ENCODE measurements at places on chromosomes 12 and 14.
A peak's percentile ranks its signal among the peaks of the same experiment; 100 is the strongest.

DNA sequence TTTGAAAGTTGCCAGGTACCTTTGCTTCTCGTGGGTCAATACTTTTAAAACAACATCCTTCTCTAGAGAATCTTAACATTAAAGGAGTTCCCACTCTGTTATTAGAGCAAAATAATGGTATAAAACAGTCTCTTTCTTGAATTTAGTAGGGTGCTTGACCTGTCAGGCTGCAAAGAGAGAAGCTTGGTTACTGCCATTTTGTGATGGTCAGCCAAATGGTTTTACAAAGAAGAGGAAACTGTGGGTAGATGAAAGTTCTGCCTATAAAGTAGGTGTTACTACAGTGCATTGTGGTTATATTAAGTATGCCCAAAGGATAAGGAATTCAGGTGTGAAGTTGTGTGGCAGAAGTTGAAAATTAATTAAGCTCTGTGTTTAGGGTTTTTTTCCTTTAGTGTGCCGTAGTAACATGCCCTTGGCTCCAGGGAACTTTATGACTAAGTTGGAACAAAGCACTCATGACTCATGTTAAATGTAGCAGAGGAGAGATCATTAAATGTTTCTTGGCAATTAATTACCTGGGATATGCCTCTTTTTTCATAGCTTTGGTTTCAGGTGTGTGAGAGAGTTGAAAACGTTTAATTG lies 354.0 kb upstream of the KITLG start:
- no peaks in the 10 kb centered on the region for H3K4me1 ChIP-seq
- DNase-seq: no peak
- no peaks in the 10 kb centered on the region for H3K36me3 ChIP-seq
- no peak overlapping the region for H3K27ac ChIP-seq
- no peaks in the 10 kb centered on the region for H3K27me3 ChIP-seq

DNA sequence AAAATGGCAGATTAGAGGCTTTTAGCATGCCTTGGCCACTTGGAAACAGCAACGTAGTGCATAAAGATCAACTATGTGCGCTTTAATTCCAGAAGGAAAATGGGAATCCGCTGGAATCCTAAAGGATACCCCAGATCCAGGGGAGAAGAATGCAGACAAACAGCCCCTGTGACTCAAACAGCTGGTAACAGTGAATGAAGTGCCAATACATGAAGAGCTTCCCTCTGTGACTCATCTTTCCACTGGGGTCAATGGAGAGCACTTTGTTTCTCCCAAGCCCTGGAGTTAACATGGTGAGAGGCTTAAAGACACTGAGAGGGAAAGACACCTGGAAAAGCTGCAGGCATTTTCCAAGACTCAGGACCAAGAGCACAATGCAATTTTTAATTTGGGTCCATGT lies 263.1 kb downstream of the CEP128 start:
- H3K27ac ChIP-seq: no peak overlapping the region
- no peaks in the 10 kb centered on the region for H3K4me1 ChIP-seq
- no peak overlapping the region for H3K4me3 ChIP-seq
- no peaks in the 10 kb centered on the region for H3K36me3 ChIP-seq
- no peaks in the 10 kb centered on the region for H3K27me3 ChIP-seq

- no peak for DNase-seq
- peak overlapping the region; percentile 52 for H3K27ac ChIP-seq
- H3K36me3 ChIP-seq: no peaks in the 10 kb centered on the region
- H3K4me3 ChIP-seq: peak overlapping the region; percentile 91
Measured at GRCh38 chr12:96400631-96401075, 414 bp upstream of the CDK17 start.

- no peaks in the 10 kb centered on the region for H3K27me3 ChIP-seq
- no peaks in the 10 kb centered on the region for H3K4me1 ChIP-seq
- no peak overlapping the region for H3K4me3 ChIP-seq
- no peak for DNase-seq
Measured at GRCh38 chr14:96165493-96166436, 38.9 kb upstream of the BDKRB2 start.

- no peaks in the 10 kb centered on the region for H3K36me3 ChIP-seq
- peak overlapping the region; percentile 20 for H3K4me3 ChIP-seq
- H3K4me1 ChIP-seq: peaks cover 12% of the 10 kb centered on the region
- H3K27ac ChIP-seq: no peak overlapping the region
- DNase-seq: no peak
Measured at GRCh38 chr12:121789233-121789781, 4.2 kb downstream of the RHOF start.

GRCh38 chr14:74278080-74278479 lies 24.7 kb downstream of the ABCD4 start:
- no peaks in the 10 kb centered on the region for H3K4me1 ChIP-seq
- DNase-seq: no peak
- peaks cover 6% of the 10 kb centered on the region for H3K36me3 ChIP-seq
- H3K27ac ChIP-seq: no peak overlapping the region

DNA sequence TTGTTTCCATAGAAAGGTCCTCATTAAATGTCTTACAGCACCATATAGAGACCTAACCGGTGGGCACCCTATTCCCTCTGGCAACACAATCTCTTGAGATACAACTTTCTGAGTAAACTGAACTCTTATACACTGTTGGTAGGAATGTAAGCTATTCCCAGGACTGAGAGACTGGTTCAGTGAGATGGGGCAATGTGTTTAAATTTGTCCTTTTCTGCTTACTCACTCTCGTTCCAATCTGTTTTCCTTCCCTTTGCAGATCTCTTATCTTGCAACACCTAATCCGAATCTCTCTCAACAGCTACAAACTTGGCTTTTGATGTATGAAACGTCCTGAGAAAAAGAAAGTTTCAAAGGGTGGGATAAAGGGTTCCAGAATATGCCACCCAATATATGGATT lies 26.1 kb upstream of the ETV6 start:
- no peak overlapping the region for H3K4me3 ChIP-seq
- H3K36me3 ChIP-seq: no peaks in the 10 kb centered on the region
- H3K27me3 ChIP-seq: no peaks in the 10 kb centered on the region
- peaks cover 5% of the 10 kb centered on the region for H3K4me1 ChIP-seq
- DNase-seq: no peak
- H3K27ac ChIP-seq: no peak overlapping the region

DNA sequence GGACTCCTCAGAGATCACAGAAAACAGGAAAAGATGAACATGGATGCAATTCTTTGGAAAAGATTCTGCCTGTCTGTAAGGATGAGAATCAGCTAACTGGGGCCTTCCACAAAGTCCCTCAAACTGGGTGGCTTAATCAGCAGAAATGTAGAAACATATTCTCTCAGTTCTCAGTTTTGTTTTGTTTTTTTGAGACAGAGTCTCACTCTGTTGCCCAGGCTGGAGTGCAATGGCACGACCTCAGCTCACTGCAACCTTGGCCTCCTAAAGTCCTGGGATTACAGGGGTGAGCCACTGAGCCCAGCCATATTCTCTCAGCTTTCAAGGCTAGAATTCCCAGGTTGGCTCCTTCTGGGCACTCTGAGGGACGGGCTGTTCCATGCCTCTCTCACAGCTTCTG lies 38.2 kb upstream of the CLIP1 start:
- DNase-seq: no peak
- H3K27ac ChIP-seq: no peak overlapping the region
- H3K4me1 ChIP-seq: peaks cover 4% of the 10 kb centered on the region

DNA sequence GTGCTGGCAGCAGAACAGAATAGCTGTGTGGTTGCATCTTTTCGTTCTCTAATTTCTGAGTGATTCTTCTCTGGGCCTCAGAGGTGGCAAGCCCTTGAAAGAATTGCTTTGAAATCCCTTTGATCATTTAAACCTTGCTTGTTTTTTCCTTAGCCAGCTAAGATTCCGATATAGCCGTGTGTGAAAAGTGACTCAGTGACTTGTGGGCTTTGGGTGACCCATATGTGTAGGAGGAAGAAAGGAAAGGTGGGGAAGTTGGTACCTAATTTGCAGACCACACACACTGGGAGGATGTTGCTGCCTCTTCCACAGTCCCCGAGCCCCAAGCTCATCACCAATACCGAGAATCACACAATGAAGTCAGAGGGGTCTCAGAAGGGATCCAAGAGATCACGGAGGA lies 18.8 kb downstream of the SLC24A4 start:
- no peak for DNase-seq
- no peak overlapping the region for H3K4me3 ChIP-seq
- no peaks in the 10 kb centered on the region for H3K4me1 ChIP-seq

DNA sequence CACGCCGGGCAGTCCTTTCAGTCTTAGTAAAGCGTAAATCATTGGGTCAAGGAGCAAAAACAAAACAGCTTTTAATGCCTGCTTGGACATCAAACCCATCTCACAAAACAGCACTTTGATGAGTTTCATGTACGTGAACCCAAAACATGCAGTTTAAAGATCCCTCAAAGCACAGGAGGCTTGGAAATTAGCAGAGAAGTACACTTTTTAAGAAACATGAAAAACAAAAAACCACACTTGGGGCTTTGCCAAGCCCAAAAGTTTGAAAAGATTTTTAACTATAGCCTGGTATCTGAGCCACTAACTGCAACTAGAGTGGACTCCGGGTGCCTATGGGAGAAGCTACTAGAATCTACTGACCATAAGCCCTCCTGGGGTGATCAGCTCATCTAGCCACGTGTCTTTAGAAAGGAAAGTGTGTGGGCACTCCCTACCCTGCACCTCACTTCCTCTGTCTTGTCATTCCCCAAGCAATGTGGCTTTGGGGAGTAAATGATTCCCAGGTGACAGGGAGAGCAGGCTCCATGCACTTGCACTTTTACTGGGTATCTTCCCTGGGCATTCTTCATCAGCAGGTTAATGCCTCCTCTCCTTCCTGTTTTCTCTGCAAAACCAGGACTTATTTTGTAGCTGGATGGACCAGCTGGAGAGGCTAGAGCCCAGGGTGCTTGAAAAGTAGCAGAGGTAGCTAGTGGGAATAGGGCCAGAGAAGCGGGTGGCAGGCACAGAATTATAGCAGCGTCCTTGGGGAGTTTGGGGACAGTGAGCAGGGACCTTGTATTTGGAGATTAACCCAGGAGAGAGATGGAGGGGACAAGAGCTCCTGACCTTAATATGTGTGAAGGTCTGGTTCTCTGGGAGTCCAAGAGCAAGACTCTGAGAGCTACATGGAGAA lies 339.3 kb downstream of the BCL11B start:
- H3K27ac ChIP-seq: no peak overlapping the region
- H3K27me3 ChIP-seq: no peaks in the 10 kb centered on the region
- H3K36me3 ChIP-seq: no peaks in the 10 kb centered on the region
- no peaks in the 10 kb centered on the region for H3K4me1 ChIP-seq
- DNase-seq: no peak
- H3K4me3 ChIP-seq: no peak overlapping the region

- DNase-seq: no peak
- no peak overlapping the region for H3K27ac ChIP-seq
- H3K36me3 ChIP-seq: no peaks in the 10 kb centered on the region
- H3K4me3 ChIP-seq: peak overlapping the region; percentile 79
Measured at GRCh38 chr14:26204366-26204727, 393.5 kb downstream of the NOVA1 start.

DNA sequence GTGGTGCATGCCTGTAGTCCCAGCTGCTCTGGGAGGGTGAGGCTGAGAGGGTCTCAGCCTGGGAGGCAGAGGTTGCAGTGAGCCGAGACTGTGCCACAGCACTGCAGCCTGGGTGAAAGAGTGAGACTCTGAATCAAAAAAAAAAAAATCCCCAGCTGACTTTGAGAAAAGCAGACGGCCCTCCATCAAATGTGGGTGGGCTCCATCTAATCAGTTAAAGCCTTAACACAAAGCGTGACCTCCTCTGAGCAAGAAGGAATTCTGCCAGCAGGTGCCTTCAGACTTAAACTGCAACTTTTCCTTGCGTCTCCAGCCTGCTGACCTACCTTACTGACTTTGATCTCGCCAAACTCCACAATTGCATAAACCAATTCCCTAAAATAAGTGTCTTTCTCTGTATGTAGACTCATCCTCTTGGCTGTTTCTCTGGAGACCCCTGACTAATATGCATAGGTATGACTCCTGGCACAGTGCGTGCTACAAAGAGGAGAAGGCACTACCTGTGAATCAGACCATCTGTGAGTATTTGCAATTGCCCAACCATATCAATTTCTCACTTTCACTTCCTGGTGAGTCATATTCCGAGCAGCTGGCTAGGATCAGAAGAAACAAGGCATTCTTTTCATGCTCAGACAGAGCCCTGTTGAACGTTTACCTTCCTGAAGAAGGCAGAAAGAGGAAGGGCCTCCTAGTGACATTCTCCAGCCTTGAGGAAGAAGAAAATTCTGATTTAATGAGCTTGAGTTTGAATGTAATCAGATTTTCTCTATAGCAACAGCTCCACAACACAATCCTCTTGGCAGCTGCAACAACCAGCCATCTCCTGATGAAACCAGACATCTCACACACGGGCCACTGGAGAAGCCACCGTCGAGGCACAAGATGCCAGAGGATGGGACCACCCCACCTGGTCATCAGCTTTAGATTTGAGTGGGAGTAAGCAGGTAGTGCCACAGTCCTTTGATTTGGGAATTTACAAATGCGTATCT lies 54.3 kb downstream of the CLMN start:
- no peak overlapping the region for H3K27ac ChIP-seq
- no peaks in the 10 kb centered on the region for H3K4me1 ChIP-seq
- no peak overlapping the region for H3K4me3 ChIP-seq
- peak; percentile 16 for DNase-seq

DNA sequence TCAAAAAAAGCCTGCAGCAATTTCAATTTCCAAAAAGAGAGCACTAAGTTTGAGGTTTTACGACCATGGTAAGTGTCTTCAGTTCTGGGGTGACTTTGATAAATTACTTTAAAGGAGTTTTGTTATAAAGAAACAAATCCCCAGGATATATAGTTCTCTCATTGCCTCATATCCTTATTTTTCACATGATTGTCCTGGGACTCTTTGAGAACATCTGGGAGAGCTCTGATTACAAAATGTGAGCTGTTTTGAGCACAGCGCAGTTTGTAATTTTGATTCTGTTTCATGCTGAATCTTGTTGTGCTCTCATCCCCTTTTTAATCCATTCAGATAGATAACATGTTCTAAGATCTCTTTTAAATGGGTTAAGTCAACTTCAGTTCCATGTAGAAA lies 67.7 kb upstream of the DCN start:
- no peak overlapping the region for H3K27ac ChIP-seq
- DNase-seq: no peak
- no peaks in the 10 kb centered on the region for H3K36me3 ChIP-seq
- no peaks in the 10 kb centered on the region for H3K27me3 ChIP-seq
- no peaks in the 10 kb centered on the region for H3K4me1 ChIP-seq

DNA sequence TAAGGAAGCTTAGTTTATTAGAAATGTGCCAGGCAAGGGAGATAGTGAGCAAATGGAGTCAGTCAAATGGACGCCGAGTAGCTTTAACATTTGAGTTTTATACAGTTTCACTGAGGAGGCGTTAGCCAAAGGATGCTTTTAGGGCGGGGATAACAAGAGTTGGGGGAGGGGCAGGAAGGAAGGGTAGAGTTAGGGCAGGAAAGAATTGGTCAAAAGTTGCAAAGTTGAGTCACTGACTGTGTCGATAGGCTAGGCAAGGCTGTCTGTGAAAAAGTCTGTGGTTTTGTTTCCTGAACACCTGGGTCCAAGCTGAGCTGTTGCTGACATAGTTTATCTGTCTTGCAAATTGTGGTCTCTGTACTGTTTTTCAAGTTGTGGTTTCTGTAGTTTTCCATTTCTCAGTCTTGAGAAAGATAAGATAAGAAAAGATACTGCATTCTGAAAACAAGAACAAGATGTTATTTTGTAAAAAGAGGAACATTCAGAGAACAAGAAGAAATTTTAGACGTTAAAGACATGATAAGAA lies 62.6 kb upstream of the RESF1 start:
- no peaks in the 10 kb centered on the region for H3K4me1 ChIP-seq
- no peak overlapping the region for H3K4me3 ChIP-seq
- no peaks in the 10 kb centered on the region for H3K36me3 ChIP-seq

Measured in thoracic aorta (tissue), 2 donors.